Activated naive CD8-positive, alpha-beta T cell treated with anti-CD3 and anti-CD28 coated beads, Interleukin-2, amount 50 U/mL, for 24 hours (primary cell): ENCODE measurements at places on chromosomes 11 and 22.

DNA sequence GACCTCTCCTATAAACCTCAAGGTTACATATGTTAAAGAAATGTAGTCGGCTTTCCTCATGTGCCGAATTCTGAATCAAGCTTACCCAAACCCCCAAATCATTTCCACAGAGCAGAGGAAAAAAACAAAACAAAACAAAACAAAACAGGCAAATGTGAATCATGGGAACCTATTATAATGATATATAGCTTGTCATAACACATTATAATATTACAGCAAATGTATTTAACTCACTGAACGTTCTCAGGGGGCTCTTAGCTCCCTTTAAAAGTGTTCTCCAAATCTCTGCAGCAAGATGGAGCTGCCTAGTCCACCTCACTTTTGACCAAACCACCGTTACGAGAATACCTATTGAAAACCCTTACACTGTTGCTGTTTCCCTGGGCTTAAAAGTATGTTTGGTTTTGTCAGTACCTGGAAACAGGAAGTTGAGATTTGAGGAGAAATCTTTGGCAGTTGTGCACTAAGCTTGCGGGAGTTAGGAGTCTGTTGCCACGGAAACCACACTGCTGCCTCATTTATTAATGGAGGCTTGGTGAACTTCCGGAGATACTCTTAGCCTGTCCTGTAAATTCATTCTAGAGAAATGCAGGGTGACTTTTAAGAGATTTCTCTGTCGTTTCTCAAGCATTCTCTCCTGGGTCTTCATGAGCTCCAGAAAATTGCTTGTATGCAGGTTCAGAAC, 167.0 kb upstream of the RASSF10 start:
- no peak for DNase-seq

DNA sequence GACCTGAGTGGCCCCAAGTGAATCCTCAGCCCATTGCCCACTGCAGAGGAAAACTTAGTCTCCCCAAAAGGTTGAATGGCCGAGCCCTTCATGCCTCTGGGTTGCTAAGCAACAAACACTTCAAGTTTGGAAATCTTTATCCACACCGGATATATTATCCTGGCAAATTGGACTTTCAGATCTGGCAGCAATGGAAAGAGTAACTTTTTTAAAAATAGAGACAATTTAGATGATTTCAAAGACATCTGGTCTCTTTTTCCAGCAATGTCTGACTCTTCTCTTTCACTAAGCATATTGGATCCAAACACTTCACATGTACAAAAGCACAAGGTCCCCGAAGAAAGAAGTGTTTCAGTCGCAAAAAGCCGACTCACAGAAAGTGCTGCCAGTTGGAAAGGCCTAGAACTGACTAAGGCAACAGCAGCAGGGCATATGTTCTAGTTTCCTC, 505.3 kb downstream of the SOX6 start:
- no peak for DNase-seq

DNA sequence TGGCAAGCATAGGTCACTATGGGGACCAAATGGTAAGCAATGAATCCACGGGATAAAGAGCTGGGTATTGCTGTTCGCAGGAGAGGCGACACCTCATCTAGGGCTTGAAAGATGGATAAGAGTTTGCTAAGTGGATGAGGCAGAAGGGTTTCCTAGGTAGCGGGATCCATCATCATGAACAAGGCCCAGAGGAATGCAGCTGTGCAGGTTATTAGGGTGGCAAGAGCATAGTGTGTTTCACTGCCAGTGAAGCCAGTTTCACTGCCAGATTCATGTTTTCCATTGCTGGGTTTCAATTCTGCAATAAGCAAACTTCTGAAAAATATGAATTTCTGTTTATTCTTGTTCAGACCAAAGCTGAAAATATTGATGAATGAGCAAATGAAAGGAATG, 27.2 kb downstream of the WEE1 start:
- DNase-seq, result no peak

GRCh38 chr22:47209547-47210023, 447.1 kb downstream of the TBC1D22A start:
- DNase-seq, result no peak

- no peak for DNase-seq
Observed at GRCh38 chr11:13229136-13229535, 48.5 kb upstream of the BMAL1 start.

DNA sequence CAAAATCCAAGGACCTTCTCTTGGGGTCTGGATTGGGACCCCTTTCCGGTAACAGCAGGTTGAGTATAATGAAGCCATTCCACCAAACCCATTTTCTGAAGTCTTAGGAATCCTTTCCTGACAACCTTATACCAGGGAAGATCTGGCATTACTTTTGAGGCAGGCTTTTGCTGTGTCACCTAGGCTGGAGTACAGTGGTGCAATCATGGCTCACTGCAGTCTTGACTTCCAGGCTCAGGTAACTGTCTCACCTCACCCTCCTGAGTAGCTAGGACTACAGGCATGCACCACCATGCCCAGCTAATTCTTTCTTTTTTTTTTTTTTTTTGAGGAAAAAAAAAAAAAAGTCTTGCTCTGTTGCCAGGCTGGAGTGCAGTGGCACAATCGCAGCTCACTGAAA, 55.8 kb upstream of the TREH start:
- no peak for DNase-seq

GRCh38 chr11:67548555-67549110, 25.4 kb upstream of the CABP2 start:
- no peak for DNase-seq

GRCh38 chr11:95132956-95133355, 43.3 kb downstream of the ENDOD1 start:
- no peak for DNase-seq
